ENCODE measurements at places on chromosomes 3 and 15.

DNA sequence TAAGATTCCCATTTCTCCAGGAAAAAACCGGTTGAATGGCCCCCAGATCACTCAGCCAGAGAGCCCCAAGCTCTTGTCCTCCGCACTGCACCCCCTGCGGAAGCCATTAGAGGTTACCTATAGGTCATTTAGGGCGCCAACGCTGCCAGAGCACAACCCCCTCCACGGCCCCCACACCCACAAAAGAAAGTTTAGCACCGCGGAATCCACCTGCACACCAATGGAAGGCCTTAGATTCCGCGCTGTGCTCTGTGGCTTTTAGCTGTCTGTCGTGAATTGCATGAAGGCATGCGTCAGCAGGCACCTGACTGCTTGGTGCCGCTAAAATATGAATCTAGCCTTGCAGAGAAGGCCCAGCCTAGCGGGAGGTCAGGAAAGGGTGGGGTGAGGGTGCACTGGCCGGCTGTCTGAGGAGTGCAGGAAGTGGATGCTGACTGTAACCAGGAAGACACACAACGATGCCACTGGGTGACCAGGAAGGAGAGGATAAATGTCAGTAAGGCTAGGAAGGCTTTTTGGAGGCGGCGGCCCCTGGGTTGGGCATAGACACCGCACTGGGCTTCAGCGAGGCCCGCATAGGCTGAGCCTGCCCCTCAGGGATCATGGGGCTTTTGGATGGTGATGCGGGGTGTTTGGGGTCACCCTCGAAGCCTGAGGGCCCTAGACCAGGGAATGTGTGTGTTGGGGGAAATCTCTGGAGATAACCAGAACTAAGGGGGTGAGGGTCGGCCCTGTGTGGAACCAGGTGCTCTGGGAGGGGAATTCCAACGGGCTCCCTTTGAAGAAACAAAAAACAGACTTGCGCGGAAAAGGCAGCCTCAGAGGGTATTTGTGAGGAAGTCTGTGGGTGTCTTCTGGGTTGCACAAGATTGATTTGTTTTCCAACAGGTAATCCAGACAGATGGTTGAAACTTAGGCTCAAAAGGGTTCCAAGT lies 976 bp upstream of the NUP210 start:
- peak; percentile 31 for DNase-seq

DNA sequence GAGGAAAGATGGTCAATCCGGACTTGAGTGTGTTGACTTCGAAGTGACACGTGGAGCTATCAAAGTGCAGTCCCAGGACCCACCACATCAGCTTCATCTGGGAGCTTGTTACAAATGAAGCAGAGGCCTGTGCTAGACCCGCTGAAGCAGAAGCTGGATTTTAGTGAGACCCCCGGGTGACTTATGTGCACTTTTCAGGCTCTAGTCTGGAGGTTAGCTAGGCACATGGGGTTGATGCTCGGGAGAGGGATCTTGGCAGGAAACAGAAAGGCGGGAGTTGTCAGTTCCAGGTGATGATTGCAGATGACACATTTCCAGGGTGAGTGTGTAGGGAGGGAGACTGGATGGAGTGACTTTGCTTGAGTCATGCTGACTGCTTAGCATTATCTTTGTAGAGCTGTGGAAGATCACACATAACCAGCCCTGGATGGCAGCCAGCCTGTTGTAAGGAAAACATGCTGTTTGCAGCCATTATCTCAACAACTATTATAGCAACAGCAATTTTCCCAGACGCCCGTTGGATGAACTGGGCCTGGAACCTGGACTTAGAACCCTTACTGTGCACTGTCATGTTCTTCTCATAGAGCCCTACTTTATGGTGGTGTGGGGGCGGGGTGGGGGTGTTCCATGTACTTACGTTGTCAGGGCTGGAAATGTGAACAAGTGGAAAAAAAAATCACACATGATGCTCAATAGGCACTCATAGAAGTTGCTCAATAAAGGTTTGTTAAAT lies 122.4 kb downstream of the THSD4 start:
- DNase-seq: no peak

DNA sequence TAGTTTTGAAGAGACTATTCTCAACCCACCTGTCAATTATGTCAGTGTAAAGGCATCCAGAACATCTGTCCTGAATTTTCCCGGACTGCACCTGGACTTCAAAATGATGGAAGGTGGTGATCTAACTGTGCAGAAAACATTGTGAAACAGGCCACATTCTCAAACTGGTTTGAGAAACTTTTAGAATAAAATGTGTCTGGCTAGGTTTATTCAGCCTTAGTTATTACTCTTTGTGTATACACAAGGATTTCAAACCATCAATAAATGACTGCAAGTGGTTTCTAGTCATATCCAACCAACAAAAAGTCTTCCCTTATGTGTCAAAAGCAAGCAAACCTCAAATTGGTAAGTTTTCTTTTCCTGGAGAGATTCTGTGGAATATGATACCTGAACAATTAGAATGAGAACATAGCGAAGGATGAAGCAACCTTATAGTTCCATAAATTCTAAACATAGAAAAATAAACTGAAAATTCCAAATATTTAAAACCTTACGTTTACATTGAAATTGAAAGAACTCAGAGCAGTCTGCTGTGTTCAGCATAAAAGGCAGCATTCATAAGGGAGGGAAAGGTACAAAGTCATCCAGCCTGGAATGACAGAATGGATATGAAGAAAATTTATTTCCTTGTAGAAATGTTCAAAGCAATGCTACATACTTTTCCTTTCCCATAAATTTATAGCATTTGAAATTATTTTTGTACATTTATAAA lies 306.6 kb upstream of the TGFBR2 start:
- no peak for DNase-seq

- DNase-seq: no peak
Observed at GRCh38 chr3:67883766-67884165, 229.4 kb upstream of the SUCLG2 start.

GRCh38 chr15:57167821-57168395 lies 208.4 kb upstream of the CGNL1 start:
- no peak for DNase-seq
